ENCODE measurements at places on chromosomes 12 and 14. TPM values are rescaled to one million over a fixed set of nuclear protein-coding genes. Genes with fewer than 3 reads are reported as not detected.

GRCh38 chr12:6074427-6074826 lies 50.0 kb downstream of the VWF start:
- H3K4me3 ChIP-seq, result peak overlapping the region; percentile 79
- H3K4me1 ChIP-seq, result peaks cover 38% of the 10 kb centered on the region
- DNase-seq, result no peak
- peaks cover 23% of the 10 kb centered on the region for H3K27me3 ChIP-seq
- H3K27ac ChIP-seq, result peak overlapping the region; percentile 49

GRCh38 chr12:94769047-94769420 lies 118.7 kb upstream of the TMCC3 start:
- H3K27me3 ChIP-seq, result peaks cover 35% of the 10 kb centered on the region
- no peaks in the 10 kb centered on the region for H3K4me1 ChIP-seq
- no peak overlapping the region for H3K27ac ChIP-seq

DNA sequence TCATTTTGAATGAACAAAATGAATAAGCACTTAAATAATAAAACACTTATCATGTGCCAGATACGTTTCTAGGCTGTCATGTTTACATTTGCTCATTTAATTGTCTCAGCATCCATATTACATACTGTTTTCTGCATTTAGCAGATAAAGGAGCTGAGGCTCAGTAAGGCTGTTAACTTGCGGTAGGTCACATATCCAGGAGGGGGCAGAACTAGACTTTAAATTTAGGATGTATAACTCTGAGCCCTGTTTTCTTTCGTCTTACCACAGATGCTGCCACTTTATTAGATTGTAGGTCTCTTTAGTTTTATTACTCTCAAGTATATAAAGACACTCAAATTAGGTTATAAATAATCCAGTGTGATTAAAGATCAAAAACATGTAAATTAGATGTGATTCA lies 17.7 kb downstream of the IRAK4 start:
- H3K27me3 ChIP-seq, result no peaks in the 10 kb centered on the region
- no peak for DNase-seq
- peaks cover 29% of the 10 kb centered on the region for H3K36me3 ChIP-seq
- H3K27ac ChIP-seq, result no peak overlapping the region

- no peak overlapping the region for H3K27ac ChIP-seq
- no peak for DNase-seq
- H3K36me3 ChIP-seq, result no peaks in the 10 kb centered on the region
Observed at GRCh38 chr14:55789406-55789805, 209.4 kb downstream of the KTN1 start.

DNA sequence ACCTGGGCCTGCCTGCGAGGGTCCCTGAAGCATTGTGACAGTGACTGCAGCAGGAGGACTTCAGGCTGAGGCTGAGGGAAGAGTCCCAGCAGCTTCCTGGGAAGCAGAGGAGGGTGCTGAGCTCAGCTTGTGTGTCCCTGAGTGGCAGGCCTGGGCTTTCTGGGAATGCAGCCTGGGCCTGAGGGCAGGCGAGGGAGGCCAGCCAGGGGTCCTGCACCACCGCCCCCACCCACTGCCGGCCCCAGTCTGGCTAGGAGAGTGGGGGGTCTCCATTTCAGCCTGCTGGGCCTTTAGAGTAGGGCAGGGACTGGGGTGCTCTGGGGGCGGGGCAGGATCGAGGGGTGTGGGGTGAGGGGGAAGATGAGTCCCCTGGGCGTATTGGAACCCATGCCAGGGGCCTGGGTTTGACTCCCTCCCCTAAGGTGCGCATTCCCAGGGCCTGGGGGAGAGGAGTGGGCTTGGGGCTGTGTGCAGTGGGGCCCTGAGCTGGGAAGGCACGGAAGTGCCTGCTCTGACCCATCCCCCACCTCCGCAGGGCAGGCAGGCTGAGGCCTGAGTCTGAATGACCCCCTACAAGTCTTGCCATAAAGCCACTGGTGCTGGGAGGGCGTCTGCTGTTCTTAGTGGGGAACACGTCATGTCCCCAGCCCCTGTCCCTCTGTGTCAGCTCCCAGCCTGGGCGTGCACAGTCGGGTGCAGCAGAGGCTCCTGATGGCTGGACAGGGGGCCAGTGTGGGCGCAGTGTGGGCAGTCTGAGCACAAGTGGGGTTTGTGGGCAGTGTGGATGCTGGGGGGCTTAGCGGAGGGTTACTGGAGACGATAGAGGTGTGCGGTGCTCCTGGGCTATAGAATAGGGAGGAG lies 46.4 kb downstream of the KRT80 start:
- peaks cover 4% of the 10 kb centered on the region for H3K27me3 ChIP-seq
- H3K36me3 ChIP-seq, result no peaks in the 10 kb centered on the region
- no peaks in the 10 kb centered on the region for H3K4me1 ChIP-seq
- no peak overlapping the region for H3K27ac ChIP-seq

- DNase-seq, result no peak
- H3K27me3 ChIP-seq, result peaks cover 2% of the 10 kb centered on the region
- H3K36me3 ChIP-seq, result no peaks in the 10 kb centered on the region
- H3K4me1 ChIP-seq, result peaks cover 4% of the 10 kb centered on the region
- H3K4me3 ChIP-seq, result no peak overlapping the region
- H3K27ac ChIP-seq, result no peak overlapping the region
Observed at GRCh38 chr14:74502236-74503019, 8.9 kb downstream of the ISCA2 start.

DNA sequence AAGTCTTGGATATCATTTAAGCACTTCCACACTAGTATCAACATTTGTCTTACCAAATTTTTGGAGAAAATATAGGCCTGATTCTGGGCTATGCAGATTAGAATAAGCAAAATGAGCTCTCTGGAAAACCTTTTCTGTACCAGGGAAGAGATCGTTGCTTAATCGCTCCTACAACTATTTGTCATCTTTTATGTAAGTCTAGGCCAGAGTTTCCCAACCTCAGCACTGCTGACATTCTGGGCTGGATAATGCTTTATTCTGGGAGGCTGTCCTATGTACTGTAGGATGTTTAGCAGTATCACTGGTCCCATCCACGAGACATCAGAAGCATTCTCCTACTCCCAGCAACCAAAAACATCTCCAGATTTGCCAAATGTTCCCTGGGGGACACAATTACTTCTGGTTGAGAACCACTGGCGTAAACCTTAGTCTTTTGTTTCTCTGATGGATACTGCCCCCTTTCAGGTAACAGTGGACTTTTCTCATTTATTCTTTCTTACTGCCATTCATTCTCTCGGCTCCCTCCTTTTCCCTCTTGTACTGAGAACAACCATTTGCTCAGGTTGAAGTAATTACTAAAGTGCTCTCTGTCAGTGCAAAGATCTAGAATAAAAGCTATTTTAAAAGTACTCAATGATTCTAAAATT lies 316.9 kb upstream of the E2F7 start:
- no peak for DNase-seq
- no peaks in the 10 kb centered on the region for H3K4me1 ChIP-seq
- no peaks in the 10 kb centered on the region for H3K27me3 ChIP-seq
- H3K36me3 ChIP-seq, result no peaks in the 10 kb centered on the region
- no peak overlapping the region for H3K27ac ChIP-seq

The PLCZ1 gene
- total RNA-seq, result not detected

The CIDEB gene
- total RNA-seq, result 18.1 TPM

Measured in activated T-helper 1 cell treated with anti-CD3 and anti-CD28 coated beads, Interleukin-12 subunit alpha, Interleukin-12 subunit beta, Interleukin-2, Interleukin-4 antibody, amounts not matched to agents 30 ng/mL and 10 ng/mL and 1 ng/mL, durations not matched to agents 14 hours and 24 hours and 36 hours (primary cell).